ENCODE measurements at places on chromosomes 2 and 18.

- DNase-seq = no peak
Measured at GRCh38 chr2:216520112-216520511, 21.5 kb downstream of the RPL37A start.

- no peak for DNase-seq
Measured at GRCh38 chr2:96680561-96681141, 38.1 kb downstream of the FER1L5 start.

GRCh38 chr2:150532879-150533278 lies 45.4 kb upstream of the RND3 start:
- DNase-seq = no peak

DNA sequence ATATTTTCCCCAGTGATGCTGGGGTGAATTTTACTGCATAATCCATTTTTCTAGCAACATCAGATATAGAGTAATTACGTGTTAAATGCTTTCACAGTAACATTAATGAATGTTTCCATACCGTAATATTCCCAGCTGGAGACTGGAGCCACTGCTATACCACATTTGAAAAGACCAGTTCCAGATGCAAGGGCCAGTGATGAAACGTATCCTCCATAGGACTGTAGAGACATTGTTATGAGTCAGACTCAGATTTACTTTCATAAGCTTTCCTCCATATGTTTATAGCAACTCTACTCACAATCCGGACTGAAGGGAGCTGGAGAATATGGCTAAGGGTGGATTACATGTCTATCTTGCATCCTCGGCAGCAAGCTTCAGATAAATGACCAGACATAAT lies 22.7 kb upstream of the GCG start:
- no peak for DNase-seq

- DNase-seq = no peak
Measured at GRCh38 chr18:11654736-11655605, 34.1 kb upstream of the GNAL start.

DNA sequence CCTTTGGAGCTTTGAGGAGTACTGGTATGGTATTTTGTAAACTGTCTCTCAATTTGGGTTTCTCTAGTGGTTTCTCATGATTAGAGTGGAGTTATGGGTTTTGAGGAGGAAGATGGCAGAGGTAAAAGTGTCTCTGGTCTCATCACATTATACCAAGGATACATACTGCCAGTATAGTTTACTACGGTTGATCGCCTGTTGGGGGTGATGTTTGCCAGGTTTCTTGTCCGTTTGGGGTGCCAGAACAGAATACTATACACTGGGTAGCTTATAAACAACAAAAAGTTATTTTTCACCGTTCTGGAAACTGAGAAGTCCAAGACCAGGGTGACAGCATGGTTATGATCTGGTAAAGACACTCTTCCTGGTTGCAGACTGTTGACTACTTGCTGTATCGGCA lies 293.7 kb downstream of the NYAP2 start:
- no peak for DNase-seq

DNA sequence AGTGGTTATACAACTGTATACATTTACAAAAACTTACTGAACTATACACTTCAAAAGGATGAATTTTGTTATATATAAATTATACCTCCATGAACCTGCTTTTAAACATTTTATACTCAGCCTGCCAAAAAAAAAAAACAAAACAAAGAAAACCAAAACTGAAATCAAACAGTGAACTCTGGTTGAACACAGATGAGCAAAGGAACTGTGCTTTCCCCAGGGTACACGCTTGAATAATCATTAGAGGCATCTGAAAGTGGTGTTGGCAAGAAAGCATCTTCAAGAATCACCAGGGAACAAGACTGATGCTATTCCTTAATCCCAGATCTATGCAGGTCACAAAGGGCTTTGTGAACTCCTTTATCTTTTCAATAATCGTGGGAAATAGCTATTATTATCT lies 77.0 kb upstream of the LYPD1 start:
- DNase-seq = no peak

GRCh38 chr18:3397031-3397750 lies 52.8 kb upstream of the TGIF1 start:
- no peak for DNase-seq

DNA sequence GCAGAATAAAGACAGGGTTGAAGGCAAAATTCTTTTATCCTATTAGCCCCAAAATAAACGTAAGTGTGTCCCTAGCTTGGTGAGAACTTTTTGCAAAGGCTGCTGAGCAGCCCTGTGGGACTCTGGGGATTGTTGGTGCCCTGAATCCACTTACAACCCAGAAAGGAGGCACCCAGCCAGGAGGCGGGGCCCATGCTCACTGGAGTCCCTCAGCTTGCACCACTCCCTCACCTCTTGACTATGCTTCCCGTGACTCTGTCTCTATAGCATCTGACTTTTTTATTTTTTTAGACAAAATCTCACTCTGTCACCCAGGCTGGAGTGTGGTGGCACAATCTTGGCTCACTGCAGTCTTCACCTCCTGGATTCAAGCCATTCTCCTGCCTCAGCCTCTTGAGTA lies 15.8 kb upstream of the COL6A3 start:
- no peak for DNase-seq

DNA sequence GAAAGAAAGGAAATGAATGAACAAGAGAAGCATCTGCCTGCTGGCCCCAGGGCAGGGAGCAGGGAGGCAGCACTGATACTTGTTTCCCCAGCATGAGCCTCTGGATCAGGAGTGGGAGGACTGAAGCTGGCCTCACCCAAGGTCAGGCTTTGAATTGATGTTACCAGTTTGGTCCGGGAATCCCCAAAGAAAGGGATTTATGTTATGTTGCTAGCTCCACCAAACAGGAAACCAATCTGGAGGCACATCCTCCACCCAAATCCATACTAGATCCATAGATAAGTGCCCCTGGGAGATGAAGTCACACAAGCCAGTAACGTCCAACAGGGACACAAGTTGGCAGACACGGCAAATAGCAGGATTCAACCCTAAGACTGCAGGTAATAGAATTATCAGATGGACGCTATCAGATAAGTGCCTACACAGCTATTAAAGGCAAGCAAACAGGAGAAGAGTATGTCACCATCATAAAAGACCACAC lies 85.9 kb downstream of the MTCL1 start:
- DNase-seq = no peak

DNA sequence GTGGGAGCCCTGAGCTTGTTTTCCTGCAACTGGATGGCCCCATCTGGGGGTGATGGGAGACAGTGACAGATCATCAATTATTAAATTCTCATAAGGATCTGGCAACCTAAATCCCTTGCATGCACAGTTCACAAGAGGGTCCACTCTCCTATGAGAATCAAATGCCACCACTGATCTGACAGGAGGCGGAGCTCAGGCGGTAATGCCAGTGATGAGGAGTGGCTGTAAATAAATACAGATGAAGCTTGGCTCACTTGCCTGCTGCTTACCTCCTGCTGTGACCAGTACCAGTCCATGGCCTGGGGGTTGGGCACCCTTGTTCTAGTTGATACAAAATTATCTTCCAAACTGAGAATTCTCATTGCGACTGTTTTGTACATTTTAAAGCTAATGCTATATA lies 258.6 kb downstream of the CTNNA2 start:
- DNase-seq = no peak

- no peak for DNase-seq
Measured at GRCh38 chr2:121377646-121378045, 92.6 kb upstream of the TFCP2L1 start.

DNA sequence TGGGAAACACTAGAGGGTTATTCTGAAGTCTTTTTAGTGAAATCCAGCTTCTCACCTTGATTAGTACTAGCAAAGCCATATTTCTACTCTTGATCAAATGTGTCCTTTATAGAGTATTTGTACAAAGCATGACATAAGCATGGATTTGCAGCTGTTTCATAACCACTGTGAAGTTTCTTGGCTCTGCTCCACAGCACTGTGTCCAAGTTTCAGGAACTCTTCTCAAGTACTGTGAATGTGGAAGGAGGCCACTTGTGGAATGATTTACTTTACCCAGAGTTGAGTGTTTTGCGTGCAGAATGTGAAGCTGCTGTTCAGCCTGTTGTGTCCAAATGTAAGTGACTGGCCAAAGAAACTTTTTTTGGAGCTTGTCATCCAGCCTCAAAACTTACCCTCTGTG lies 16.2 kb upstream of the MAPRE2 start:
- no peak for DNase-seq

DNA sequence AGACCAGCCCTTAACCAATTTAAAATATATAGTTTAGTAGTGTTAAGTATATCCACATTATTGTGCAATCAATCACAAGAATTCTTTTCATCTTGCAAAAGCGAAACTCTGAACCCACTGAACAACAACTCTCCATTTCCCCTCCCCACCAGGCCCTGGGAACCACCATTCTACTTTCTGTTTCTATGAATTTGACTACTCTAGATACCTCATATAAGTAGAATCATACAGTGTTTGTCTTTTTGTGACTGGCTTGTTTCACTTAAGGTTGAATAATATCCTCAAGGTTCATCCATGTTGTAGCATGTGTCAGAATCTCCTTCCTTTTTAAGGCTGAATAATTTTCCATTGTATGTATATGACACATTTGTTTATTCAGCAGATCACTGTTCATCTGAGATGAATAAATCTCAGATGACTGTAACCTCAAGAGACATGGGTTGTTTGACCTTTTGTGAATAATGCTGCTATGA lies 8.1 kb upstream of the SOS1 start:
- no peak for DNase-seq

- DNase-seq = no peak
Measured at GRCh38 chr2:112156152-112156986, 18.2 kb downstream of the FBLN7 start.

DNA sequence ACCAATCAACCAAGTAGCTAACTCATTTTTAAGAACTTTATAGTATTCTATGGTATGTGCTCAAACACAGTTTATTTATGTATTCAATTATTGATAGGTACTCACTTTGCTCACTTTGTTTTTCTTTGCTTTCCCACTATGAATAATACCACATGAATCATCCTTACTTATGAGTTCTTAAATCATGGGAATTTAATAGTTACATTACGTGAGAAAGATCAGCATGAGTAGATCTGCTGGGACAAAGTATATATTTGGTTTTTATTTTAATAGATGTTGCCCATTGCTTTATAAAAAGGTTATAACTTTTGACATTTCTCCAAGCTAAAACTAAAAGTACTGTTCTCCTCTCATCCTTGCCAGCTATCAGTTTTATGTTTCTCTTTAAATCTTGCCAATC lies 390.7 kb downstream of the LRATD1 start:
- DNase-seq = no peak

GRCh38 chr2:173983391-173983871 lies 18.3 kb upstream of the SP3 start:
- no peak for DNase-seq

- no peak for DNase-seq
Measured at GRCh38 chr2:194714541-194714940, 942.5 kb upstream of the SLC39A10 start.

DNA sequence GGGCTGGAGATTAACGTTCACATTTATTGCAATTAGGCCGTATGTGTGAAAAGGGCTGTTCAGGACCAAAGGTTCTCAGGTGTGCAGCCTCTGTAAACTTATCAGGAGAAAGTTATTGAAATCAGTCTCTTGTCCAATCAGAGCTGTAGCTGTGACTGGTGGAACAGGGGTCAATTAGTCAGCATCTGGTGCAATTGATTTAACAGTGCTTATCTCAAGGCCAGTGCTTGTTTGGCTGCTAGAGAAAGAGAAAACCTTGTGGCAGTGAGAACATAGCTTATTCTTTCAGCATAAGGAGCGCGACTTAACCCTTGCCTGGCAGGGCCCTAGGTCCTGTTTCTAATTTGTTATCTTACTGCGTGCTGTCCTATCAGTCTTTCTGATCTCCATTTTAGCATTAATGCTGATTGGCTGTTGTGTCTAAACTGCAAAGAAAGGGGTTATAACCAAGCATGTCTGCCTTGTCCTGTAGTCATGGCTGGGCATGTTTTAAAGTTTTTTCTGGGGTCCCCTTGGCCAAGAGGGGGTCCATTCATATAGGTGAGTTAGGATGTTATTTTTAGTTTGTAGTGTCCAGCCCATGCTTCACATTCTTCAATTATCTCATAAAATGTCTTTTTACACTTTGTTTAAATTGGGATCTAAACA lies 66.4 kb downstream of the CYB5A start:
- DNase-seq = no peak

- DNase-seq = no peak
Measured at GRCh38 chr18:68482815-68483214, 232.1 kb downstream of the TMX3 start.

DNA sequence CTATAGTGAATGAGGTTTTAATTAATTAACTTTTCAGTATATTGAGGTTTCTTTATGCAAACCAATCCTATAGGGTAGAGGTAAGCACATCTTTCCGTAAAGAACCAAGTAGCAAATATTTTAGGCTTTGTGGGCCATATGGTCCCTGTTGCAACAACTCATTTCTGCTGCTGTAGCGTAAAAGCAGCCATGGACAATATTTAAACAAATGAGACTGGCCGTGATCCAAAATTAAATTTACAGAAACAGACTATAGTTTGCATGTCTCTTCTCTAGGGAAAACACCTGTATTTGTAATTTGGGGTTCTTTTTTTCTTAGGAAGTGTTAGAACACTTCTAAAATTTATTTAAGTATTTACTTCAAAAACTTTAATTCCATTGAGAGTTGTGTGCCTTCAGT lies 104.3 kb downstream of the KYNU start:
- DNase-seq = no peak

DNA sequence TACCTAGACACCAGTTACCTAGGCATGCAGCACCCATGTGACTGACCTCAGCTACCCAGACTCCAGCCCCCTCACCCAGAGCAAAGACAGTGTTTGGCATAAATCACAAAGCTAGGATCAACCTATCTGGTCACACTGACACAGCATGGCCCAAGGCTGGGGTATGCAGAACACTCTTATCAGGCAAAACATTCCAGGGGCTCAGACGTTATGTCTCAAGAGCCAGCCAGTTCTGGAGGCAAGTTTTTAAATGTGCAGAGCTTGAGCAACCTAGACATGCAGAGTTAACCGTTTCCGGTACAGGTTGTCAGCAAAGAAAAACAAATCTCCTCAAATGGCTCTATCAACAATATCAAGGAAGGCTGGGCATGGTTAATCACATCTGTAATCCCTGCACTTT lies 92.8 kb downstream of the AP1S3 start:
- no peak for DNase-seq

GRCh38 chr2:17199741-17200140 lies 318.5 kb downstream of the RAD51AP2 start:
- DNase-seq = no peak

Data from DMS153 (cell line).